ENCODE measurements at places on chromosomes 3 and 15.

- no peak for DNase-seq
Measured at GRCh38 chr15:93283854-93284253, 194.8 kb upstream of the RGMA start.

DNA sequence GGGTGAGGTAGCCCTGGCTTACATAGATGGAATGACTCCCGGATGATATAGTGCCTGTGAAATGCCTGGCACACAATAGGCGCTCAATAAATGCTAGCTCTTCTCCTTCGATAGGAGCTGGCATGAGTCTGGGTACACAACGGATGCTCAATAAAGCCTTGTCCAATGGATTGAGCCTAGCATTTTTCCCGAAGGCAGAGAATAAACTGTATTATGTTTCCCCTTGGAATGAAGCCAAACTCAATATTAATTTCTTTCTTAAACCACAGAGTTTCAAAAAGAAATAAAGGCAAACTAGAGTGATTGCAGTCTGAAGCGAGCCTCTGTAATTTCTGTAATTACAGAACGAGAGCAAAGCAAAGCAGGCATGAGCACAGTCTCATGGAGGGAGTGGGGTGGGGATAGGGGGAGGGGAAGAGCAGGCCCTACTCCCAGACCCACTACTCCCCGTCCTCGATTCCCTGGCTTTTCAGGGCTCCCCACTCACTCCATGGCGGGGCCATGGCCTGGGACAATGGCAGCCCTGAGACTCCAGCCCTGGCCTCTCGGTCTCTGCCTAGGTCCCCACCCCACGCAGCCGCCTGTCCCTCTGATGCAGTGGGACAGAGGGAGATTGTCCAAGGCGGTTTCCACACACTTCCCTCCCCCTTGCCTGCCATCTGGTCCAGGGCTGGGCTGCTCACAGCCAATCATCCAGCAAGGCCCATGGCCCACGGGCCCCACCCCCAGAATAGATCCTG is 18.0 kb downstream of the SLC6A1 start:
- DNase-seq: no peak

DNA sequence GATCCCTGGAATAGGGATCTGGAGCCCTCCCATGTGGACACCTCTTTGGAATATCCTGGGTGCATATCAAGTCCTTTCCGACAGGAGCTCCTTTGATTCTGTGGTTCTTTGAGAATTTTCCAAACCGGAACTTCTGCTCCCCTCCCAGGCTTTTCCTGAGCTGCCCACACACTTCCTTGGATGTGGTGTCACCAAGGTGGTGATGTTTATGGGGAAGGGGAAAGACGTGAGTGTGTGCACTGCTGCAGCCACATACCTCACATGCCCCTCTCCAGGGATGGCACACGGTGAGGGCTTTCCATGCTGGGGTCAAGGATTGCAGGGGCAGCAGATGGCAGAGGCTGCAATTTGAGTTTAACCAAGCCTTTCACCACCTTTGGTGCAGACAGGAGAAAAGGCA is 27.9 kb upstream of the PSTPIP1 start:
- no peak for DNase-seq

GRCh38 chr15:40080847-40081246 is 27.8 kb downstream of the BMF start:
- no peak for DNase-seq

DNA sequence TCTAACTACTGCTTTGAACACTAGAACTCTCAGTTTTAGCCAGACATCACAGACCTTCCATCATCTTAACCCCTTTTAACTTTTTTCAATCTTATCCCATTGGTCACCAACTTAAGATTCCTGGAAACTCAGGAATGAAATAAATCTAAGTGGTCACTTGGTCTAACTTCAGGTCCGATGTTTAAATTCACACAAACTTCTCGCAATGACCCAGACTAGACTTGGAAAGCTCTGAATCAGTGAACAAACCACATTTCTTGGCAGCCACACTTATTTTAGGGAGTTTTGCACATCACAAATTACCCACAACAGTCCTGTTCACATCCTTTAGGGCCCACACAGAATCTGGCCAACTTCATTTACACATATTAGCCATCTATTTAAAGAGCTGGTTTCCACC is 118.9 kb downstream of the MAGI1 start:
- DNase-seq: no peak

DNA sequence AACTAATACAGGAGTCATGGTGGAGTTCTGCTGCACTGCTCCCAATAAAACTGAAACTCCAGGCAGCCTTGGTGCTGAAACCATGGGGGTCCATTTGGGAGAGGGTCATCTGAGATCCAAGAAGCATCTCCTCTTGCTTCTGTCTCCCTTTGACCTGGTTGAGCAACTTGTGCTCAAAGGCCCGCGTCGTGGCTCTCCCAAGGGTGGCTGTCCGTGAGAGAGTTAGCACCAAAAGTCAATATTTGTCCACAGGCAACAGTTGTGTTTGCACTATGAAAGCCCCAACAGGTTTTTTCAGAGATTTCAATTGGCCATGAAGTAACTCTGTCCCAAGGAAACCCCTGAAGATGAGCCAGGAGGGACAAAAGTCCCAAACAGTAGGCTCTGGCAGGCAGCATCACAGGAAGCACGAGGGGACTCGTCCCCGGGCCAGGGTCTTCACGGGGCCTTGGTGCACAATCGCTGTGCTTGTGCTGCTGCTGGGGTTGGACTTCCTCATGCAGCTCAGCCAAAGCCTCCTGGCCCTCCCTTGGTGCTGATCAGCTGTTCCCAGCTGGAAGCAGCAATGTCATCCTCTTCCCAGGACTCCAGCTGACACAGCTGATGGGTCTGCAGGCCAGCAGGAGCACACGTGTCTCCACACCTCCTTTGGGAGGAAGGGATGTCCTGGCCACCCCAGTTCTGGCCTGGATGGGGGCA is 39.4 kb upstream of the WNT5A start:
- DNase-seq: no peak

DNA sequence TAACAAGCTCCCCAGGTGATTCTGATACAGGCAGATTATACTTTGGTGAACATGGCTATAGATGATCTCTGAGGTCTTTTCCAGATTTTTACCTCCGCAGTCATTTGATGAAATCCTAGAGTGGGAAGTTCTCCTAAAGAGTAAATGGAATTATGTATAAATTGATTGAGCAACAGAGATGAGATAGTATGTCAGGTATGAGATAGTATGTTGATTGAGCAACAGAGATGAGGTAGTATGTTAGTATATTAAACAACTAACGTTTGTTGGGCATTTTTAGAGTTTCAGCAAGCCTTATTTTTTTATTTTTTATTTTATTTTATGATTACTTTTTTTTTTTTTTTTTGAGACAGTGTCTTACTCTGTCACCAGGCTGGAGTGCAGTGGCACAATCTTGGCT is 265.0 kb upstream of the SOX2 start:
- no peak for DNase-seq

GRCh38 chr15:94910166-94910565 is 678.8 kb downstream of the MCTP2 start:
- DNase-seq: no peak

- DNase-seq: no peak
Measured at GRCh38 chr3:177340243-177340830, 143.1 kb upstream of the TBL1XR1 start.

- no peak for DNase-seq
Measured at GRCh38 chr15:35562641-35563040, 16.7 kb upstream of the DPH6 start.

DNA sequence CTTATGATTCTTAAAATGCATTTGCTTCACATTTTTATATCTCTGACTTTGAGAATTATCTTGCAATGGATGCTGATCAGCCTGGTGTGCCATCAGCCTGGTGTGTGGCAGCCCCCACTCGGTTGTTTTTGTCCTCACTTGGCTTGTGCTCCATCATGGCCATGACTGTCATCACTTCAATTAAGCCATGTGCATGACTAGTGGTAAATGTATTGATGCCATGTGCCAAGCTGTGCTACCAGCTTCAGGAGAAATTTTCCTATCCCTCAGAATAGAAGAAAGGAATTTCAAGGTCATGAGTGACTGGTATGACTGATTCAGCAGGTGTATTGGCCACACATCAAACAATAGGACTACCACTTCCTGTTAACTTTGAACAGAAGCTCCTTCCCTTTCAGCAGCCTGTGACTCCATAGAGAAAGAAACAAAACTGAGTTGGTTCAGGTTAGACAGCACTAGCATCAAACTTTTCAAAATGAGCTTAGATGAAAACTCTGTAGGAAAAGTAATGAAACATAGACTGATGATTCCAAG is 251.7 kb downstream of the GRM7 start:
- DNase-seq: no peak

GRCh38 chr15:64324165-64324877 is 31.7 kb downstream of the CSNK1G1 start:
- no peak for DNase-seq

DNA sequence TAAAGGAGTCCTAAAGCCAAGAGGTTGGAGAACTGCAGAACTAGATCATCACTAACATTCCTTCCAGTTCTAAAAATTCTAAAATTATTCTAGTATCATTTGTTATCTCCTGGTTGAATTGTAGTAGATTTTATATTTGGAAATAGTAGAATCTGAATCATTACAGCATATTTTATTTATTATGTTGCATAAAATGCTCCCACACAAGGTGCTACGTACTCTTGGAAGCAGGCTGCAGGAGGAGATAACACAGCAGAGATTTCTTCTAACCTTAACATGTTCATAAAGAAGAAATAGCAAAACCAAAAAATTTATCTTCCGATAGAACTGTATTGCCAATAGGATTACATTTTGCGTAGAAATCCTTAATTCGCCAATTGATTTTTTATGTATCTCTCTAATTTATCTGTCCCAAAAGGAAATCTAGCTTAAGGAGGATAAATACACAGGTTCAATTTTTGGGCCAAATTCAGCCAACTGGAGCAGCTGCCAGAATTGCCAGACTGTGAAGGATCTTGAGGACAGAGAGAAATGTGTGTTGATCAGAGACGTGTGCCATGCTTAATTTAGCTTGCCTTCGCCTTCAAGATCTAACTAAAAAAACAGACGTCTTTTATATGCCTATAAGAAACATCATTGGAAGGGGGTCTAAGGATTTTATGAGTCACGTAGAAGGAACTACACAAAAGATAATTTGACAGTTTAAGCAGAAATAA is 134.4 kb upstream of the MITF start:
- DNase-seq: no peak

DNA sequence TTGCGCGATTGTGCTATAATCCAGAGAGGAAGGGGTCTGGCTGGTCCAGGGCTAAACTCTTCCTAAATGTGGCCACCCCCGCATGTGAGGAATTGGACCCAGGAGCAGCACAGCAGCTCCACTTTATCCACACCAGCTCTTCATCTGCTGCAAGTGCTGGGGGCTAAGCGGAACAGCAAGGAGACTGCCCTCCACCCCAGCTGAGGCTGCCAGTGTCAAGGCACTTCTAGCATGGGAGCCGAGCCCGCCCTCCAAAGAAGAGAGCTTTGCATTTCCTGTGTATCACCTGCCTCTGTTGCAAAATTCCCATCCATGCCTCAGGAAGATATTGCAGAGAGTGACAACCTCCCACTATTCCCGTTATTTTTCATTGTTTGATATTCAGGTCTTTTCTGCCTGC is 333.6 kb downstream of the ARRDC4 start:
- no peak for DNase-seq

DNA sequence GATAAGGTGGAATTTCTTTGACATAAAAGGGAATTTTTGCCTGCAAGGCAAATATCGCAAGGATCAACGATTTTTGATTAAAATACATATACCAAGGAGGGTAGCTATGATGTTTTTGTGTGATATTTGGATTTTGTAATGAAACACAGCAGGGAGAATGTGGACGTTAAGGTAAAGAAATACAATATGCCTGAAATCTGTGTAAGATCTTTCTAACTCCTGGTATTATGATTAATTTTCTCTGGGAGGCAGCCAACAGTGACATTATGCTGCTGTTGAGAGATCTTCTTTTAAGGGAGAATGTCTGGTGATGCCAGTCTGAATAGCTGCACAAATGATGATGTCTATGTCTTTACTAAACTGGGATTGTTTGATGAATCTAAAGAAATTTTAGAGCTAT is 972.2 kb downstream of the SQOR start:
- DNase-seq: peak; percentile 50

- DNase-seq: no peak
Measured at GRCh38 chr3:171346582-171347300, 113.5 kb downstream of the TNIK start.

- no peak for DNase-seq
Measured at GRCh38 chr15:41286665-41287333, 45.6 kb downstream of the OIP5 start.

DNA sequence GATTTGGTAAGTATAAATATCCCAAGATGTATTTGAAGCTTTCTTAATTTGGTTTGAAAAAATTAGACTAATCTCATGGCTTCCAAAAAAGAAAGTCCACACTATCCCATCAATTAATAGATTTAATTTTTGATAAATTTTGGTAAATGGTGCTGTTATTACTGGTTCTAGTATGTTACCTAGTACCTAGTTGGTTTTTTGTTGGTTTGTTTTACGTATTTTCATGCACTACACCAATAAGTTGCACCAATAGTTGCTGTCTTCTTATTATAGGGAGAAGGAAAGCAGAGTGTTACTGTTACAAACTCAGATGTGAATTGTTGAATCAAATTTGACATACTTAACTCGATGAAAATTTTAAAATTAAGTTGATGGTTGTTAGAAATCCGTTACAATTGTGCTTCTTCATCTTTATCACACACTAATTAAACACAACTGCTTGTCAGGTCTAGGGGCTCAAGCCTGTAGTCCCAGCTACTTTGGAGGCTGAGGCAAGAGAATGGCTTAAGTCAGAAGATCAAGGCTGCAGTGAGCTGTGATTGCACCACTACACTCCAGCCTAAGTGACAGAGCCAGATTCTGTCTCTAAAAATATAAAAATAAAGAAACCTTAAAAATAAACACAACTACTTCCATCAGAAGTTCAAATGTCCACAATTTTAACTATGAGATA is 23.1 kb upstream of the MBNL1 start:
- no peak for DNase-seq

DNA sequence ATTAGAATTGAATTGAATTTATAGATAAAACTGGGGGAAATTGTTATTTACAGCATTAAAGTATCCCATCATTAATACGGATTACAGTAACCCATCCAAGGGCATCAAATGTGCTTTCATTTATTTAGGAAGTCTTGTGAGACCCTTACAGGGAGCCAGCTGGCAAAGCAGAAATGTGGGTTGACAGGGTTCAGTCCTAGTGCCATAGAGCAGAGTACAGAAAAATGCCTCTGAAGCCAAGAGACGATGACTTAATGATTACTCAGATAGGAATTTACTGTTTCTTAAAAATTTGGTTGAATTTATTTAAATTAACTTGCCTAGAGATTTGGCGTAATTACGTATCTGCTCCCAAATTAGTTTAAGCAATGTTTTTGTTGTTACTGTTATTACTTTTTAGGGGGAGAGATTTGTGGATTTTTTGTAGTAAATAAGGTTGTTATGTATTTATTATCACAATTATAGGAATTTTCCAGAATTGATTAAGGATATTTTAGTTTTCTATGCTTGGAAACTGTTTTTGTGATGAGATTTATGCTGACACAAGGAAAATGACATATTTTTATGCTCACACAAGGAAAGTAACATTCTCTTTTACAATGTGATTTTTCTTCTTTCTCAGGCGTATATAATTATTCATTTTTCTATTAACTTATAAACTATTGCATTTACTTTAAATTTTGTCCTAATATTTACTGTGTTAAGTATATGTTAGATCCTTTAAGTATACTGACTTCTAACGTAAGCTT is 152.0 kb downstream of the EPHA6 start:
- no peak for DNase-seq

GRCh38 chr3:58580826-58581327 is 3.7 kb upstream of the FAM107A start:
- DNase-seq: no peak
